Activated CD8-positive, alpha-beta memory T cell treated with anti-CD3 and anti-CD28 coated beads, Interleukin-2, amount 10 ng/mL, durations not matched to agents 7 days and 5 days (primary cell): ENCODE measurements at places on chromosomes 12 and 14. TPM values are rescaled to one million over a fixed set of nuclear protein-coding genes. Genes with fewer than 3 reads are reported as not detected.

DNA sequence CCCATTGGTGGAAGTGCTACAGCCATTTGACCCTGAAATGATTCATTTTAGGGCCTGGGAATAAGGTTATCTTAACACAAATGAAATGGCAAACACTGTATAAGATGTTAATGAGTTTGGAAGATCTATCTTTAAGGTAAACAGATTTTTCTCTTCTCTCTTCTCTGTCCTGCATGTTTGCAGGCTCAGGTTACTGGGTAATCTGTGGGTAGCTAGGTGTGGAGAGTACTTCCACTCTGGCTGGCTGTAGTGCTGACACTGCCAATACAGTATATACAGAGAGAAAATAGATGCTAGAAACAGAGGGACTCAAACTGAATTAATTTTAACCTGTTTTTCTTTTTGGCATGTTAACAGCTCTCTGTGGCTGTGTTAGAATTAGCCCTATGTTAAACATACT, 84.6 kb downstream of the SLC38A6 start:
- H3K4me3 ChIP-seq, result no peak overlapping the region
- no peak overlapping the region for H3K27ac ChIP-seq
- H3K27me3 ChIP-seq, result no peaks in the 10 kb centered on the region
- H3K4me1 ChIP-seq, result no peaks in the 10 kb centered on the region

- H3K4me1 ChIP-seq, result peaks cover 22% of the 10 kb centered on the region
- H3K36me3 ChIP-seq, result peaks cover 16% of the 10 kb centered on the region
- H3K4me3 ChIP-seq, result no peak overlapping the region
- H3K27ac ChIP-seq, result no peak overlapping the region
Measured at GRCh38 chr12:57541001-57541400, 6.0 kb downstream of the DCTN2 start.

DNA sequence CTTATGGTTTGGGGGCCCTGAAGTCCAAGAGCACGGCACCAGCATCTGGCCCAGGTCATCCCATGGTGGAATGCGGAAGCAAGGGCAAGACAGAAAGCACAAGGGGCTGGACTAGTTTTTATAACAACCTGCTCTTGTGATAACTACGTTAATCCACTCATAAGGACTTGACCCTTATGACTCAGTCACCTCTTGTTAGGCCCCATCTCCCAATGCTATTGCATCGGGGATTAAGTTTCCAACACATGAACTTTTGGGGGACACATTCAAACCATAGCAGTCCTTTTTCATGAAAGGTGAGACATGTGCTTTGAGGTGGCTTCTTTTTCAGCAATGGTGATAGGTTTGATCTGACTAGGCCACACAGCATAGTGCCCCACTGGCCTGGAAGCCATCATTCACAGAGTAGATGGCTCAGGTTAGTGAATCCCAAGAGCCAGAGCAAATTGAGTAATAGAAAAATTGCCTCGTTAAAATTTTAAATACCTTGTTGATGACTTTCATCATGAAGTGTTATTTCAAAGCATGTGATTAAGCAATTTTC, 12.1 kb downstream of the FRMD6 start:
- H3K27me3 ChIP-seq, result peaks cover 7% of the 10 kb centered on the region
- H3K27ac ChIP-seq, result no peak overlapping the region
- H3K36me3 ChIP-seq, result peaks cover 2% of the 10 kb centered on the region

- no peak for DNase-seq
- no peaks in the 10 kb centered on the region for H3K36me3 ChIP-seq
- no peaks in the 10 kb centered on the region for H3K4me1 ChIP-seq
- no peaks in the 10 kb centered on the region for H3K27me3 ChIP-seq
- H3K4me3 ChIP-seq, result no peak overlapping the region
Measured at GRCh38 chr14:41299924-41300323, 306.8 kb upstream of the LRFN5 start.

DNA sequence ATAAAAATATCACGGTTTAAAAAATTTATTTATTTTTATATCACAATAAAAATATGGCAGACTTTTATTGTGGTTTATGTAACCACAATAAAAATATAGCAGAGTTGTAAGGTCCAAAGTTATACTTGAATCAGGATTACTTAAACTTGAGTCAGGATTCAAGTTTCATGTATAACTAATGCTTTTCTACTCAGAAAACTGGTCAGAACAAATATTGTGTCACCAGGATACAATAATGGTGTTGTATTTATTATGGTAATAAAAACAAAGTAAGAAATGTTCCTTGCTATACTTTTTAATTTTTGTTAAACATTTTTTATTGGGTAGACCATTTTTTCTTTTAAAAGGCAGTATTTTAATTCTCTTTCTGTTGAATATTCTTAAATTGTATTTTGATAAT, 29.2 kb upstream of the EPS8 start:
- peaks cover 2% of the 10 kb centered on the region for H3K4me1 ChIP-seq
- no peaks in the 10 kb centered on the region for H3K36me3 ChIP-seq
- no peak overlapping the region for H3K4me3 ChIP-seq
- H3K27me3 ChIP-seq, result no peaks in the 10 kb centered on the region
- no peak for DNase-seq
- H3K27ac ChIP-seq, result no peak overlapping the region

- H3K27ac ChIP-seq, result no peak overlapping the region
- H3K27me3 ChIP-seq, result no peaks in the 10 kb centered on the region
- H3K4me3 ChIP-seq, result no peak overlapping the region
Measured at GRCh38 chr12:106452309-106452708, 94.8 kb downstream of the POLR3B start.

The COPZ1 gene
- 104 TPM for total RNA-seq

The AQP6 gene
- total RNA-seq, result not detected
